ENCODE measurements at places on chromosomes 2 and 18. TPM values are rescaled to one million over a fixed set of nuclear protein-coding genes. Genes with fewer than 3 reads are reported as not detected.
A peak's percentile ranks its signal among the peaks of the same experiment; 100 is the strongest.

The RGPD4 gene
- not detected for total RNA-seq

GRCh38 chr2:207624185-207625013, 795 bp downstream of the METTL21A start:
- peak; percentile 72 for DNase-seq

The ANKRD30B gene
- 0.57 TPM for total RNA-seq

DNA sequence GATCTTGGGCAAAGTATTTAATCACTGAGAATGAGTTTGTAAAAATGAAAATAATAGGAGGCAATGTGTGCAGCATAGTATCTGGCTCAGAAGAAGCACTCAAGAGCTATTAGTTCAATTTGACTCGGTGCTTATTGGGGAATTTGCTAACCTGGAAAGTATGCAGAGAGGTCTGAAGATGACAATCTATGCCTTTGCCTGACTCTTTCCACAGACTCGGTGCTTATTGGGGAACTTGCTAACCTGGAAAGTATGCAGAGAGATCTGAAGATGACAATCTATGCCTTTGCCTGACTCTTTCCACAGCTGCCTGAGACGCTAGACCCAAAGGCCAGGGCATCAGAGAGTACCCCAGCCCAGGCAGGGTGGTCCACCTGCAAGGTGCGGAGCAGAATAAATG, 12.2 kb upstream of the SH3BP4 start:
- peak; percentile 15 for DNase-seq

DNA sequence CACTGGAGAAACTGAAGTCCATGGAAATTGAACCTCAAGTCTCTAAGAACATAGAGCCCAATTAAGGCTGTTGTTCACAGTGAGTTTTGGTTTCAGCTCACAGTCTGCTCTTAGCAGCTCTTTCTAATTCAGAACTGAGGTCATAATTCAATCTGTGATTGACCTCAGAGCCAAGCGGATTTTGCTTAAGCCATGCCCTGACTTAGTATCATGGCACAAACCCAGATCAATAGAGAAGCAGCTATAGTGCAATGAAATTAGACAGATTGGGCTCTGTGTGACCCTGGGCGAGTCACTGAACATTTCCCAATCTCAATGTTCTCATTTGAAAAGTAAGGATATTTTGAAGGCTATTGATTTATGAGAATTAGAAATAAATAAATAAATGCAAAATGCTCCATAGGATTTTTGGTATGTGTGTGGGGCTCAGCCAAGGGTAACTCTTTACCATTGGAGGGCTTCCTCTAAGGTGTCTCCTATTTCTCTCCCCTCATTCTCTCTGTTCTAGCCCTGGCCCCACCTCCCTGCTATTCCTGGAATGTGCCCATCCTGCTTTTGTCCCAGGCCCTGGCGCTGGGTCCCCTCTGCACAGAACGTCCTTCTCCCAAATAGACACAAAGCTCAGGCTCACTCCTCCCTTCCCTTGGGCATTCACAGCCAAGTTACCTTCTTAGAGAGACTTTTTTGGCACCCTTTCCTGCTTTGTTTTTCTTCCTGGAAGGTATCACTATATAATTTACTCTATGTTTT, 239.6 kb downstream of the LPIN1 start:
- DNase-seq, result no peak

GRCh38 chr2:108983061-108983460, 6.0 kb downstream of the EDAR start:
- no peak for DNase-seq

Measured in M059J (cell line).